ENCODE measurements at places on chromosomes 1 and 21. TPM values are rescaled to one million over a fixed set of nuclear protein-coding genes. Genes with fewer than 3 reads are reported as not detected.

The FCRL6 gene
- total RNA-seq: not detected

The ANGPTL1 gene
- total RNA-seq: 1.7 TPM

The OR2L8 gene
- total RNA-seq: not detected

The PLA2G5 gene
- total RNA-seq: not detected

The FCRL2 gene
- not detected for total RNA-seq

The TMPRSS3 gene
- not detected for total RNA-seq

The LIPI gene
- not detected for total RNA-seq

The RSBN1 gene
- 13.1 TPM for total RNA-seq

The MYOG gene
- total RNA-seq: not detected

The CATSPERE gene
- total RNA-seq: 0.29 TPM

The LRRC38 gene
- not detected for total RNA-seq

The FAAP20 gene
- 38.3 TPM for total RNA-seq

The MSH4 gene
- total RNA-seq: 0.10 TPM

The CFHR3 gene
- not detected for total RNA-seq

The HEYL gene
- not detected for total RNA-seq

The THEMIS2 gene
- 10.1 TPM for total RNA-seq

The E2F2 gene
- total RNA-seq: 4.7 TPM

All from RPMI7951 (cell line).